ENCODE measurements at places on chromosomes 5 and 9.

DNA sequence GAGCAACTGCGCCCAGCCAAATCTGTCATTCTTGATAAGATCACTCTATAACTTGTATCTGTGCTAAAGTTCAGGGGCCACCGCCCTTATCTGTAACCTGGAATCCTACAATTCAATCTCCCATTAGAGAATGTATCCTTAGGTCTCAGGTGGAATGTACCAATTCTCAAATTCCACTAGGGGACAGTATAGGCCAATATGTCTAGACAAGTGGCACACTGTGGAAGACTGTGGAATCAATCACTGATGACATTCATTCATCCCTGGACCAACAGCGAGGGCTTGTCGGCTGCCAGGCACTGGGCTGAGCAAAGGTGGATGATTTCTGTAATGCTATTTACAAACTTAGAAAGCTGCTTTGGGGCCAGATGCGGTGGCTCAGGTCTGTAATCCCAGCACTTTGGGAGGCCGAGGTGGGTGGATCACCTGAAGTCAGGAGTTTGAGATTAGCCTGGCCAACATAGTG is 28.7 kb upstream of the MEGF9 start:
- DNase-seq = peak; percentile 19

DNA sequence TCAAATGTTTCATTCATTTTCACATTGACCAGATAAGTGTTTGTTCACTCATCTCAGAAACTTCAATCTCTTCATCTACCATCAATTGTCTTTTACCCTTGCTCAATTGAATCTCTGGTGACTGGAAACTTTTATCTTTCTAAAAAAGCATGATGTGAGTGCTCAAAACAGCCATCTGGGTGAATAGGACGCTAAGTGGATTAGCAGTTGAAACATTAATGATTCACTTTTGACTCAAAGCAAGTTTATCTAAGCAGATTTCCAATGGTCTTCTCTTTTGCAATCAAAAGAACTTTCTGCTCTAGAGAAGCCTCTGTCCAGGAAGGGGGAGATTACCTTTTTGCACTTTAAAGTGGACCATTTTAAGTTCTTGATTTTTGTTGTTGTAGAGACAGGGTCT is 22.2 kb downstream of the KLF4 start:
- DNase-seq = no peak

DNA sequence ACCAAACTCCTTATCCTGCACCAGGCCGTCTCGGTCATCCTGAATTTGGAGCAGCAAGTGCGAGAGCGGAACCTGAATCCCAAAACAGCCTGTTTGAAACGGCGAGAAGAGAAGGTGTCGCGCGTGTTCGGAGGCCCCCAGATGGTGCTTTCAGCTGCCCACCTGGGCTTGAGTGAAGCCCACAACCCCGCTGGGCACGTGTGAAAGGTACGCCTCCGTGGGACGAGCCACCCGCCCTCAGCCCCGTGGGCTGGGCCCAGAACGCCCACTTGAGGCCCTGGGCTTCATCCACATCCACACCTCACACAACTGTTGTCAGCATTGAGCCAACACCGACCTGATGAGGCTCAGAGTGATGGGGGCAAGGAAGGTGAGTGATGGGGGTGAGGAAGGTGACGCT is 72.8 kb downstream of the INSL6 start:
- DNase-seq = no peak

DNA sequence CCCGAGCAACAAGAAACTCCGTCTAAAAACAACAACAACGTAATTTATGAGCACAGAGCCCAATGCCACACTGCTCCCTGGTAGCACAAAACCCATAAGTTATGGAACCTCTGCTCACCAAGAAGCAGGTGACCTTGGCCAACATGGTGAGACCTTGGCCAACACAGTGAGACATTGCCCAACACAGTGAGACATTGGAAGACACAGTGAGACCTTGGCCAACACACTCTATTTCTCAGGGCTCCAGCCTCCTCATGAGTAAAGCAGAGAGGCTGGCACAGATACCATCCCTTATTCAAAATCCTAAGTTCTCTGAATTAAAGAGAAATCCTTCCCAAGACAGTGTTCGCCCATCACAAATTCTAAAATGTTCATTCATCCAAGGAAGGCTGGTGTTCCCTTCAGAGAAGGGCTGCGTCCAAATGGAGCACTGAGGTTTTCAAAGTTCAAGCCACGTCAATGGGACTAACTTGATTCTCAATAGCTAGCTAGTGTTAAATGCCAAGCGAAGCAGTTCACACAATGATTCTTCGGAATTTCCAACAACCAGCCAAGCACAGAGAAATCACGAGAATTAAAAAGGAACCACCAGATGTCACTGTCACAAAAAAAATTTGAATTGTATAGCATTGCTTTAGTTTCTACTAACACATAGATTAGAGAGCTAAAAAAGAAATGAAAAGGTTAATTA is 29.5 kb downstream of the TTC39B start:
- peak; percentile 26 for DNase-seq

DNA sequence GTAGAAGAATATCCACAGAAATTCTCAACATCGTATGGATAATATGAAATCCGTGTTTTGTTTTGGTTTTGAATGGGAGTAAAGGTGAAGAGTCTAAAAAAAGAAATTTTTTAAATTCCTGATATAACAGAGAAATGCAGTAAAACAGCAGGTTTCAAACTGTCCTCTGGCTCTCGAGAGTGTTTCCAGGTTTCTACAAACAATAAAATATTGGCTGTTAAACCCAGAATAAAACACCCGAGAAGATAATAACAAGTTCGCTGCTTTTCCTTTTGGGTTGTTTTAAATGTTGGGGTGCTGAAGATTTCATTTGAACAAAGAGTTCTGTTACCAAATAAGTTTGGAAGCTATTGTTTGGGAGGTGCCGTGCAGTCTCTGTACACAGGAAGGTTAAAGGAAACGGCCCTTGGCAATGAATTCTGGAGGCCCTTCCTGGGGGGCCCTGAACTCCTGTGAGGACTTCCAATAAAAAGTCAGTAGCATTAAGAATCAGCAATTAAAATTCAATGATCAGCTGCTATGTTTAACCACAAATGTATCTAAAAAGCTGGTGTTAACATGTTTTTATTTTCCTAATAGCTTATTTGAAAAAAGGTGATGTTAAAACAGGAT is 215.8 kb downstream of the TSSK1B start:
- no peak for DNase-seq

DNA sequence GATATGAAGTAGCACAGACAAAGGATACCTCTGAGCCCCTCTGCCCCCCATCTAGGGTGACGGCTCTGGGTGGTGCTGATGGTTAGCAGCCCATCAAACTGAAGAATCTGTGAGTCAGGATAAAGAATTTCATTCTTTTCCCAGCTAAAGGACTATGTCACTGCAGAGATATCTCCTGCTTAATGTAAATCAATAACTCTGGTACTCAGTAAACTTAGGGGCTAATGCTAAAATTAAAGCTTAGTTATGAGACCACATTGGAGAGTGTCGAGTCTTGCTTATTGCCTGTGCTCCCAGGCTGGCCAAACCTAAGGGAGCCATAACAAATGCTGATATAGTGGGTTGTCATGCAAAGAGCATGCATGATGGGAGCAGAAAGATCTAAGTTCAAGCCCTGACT is 25.6 kb upstream of the ACTBL2 start:
- DNase-seq = no peak

DNA sequence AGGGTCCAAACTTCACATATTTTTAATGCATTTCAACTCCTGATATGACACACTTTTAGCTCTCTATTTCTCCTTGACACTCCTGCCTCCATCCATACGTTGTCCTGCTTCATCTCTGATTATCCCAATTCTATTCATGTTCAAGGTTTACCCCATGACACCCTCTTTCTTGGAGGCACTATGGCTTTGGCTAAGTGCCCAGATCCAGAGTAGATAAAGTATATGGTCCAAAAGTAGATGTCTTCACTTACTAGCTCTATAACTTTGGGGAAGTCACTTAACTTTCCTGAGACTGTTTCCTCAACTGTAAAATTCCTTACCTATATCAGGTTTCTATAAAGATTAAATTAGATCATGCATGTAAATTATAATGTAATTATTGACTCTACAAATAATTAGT is 36.1 kb downstream of the SLC22A5 start:
- DNase-seq = no peak

GRCh38 chr9:127903557-127904475 is 4.4 kb upstream of the ST6GALNAC6 start:
- DNase-seq = no peak

DNA sequence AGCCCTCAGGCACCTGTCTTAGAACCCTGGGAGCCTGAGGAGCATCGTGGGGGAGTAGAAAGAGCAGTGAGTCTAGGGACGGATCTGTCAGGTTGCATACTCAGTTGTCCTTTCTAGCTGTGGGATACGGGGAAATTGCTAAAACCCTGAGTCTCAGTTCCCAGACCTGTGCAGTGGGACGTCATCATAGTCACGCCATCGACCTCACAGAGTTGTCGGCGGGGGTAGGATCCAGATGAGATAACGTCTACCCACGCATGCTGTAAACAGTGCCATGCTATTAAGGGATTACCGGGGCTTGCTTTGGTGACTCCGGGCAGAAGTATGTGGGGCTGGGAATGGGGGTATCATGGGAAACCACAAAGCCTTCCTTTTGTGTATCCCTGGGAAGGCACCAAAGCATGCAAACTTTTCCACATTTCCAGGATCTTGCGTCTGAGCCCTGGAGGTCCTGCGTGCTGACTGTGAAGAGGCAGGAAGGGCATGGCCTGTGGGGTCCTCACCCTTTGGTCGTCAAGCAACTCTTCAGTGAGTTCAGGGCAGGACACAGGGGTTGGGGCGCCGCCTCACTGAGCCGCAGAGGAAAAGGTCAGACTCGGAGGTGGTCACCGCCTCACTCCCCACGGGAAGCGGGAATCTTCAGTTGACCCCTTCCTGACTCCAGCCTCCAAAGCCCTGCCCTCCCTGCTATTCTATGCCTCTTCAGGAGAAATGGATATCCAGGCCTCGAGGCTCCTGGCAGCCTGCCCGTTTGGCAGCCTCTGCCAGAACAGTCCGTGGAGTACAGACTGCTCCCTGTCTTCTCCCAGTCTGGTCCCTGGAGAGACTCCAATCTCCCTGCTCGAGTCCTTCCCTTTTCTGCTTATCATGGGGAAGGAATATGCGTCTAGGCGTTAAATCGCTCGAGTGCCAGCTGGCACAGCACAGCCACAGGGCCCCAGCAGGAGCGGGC is 186.8 kb upstream of the KLF9 start:
- peak; percentile 98 for DNase-seq

- no peak for DNase-seq
Measured at GRCh38 chr5:87307796-87308423, 40.2 kb downstream of the RASA1 start.

DNA sequence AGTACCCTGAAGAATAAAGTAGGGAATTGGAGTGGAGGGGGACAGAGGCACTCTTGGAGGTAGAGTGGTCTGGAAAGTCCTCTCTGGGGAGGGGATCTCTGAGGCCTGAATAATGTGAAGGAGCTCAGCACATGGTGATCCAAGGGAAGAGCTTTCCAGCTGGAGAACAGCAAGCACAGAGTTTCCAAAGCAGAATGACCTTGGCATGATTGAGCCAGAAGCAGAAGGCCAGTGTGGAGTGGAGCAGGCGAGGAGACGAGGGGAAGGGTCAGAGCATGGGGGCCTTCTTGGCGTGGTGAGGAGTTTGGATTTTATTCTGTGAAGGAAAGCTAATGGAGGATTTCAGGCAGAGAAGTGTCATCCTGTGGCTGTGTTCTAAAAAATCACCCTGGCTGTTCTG is 8.3 kb downstream of the PCBD2 start:
- DNase-seq = no peak

DNA sequence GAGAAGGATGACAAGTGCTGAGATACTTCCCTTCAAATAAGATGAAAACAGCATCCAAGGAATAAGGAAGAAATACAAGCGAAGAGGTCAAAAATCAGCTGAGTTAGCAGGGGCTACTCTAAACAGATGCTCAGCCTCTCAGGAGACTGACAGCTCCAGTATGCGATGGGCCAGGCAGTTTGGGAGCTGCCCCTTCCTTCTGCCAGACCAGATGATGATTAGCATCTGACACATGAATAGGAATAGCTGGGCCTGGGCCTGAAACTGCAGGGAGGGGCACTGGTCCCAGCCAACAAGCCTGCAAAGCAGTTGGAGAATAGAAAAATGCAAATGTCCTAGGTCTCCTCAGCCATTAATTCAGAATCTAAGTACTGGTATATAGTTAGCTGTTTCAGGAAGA is 13.1 kb upstream of the MAP3K1 start:
- DNase-seq = no peak

- DNase-seq = peak; percentile 77
Measured at GRCh38 chr5:80967500-80968181, 7.5 kb downstream of the RASGRF2 start.

DNA sequence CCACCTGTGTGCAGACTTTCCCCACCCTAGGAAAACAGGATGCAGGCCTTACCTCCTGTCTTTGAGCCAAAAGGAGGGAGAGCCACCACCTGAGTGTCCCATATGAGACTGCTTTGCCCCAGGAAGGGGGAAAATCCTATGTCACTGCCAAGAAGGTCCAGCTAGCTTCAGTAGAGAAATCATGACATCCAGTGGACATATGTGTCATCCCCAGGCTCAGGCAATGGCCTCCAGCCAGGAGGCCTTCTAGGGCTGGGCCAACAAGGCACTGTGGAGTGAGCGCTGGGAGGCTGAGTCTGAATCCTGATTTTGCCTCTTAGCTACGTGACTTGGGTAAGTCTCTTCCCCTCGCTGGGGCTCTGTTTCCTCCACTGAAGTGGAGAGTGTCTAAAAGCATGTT is 60.2 kb downstream of the SMIM23 start:
- DNase-seq = no peak

DNA sequence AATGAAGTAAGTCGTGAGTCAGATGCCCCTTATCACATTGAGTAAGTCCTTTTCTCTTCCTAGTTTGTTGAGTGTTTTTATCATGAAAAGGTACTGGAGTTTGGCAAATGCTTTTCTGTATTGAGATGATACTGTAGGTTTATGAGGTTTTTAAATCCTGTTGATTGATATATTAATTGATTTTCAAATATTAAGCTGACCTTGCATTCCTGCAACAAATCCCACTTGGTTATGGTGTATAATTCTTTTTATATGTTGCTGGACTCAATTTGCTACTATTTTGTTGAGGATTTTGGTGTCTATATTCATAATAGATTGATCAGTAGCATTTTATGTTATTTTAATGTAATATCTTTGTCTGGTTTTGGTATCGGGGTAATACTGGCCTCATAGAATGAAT is 81.0 kb upstream of the BNC2 start:
- no peak for DNase-seq

GRCh38 chr5:100760688-100761087 is 142.4 kb downstream of the ST8SIA4 start:
- DNase-seq = no peak

GRCh38 chr9:1443450-1443849 is 393.3 kb downstream of the DMRT2 start:
- no peak for DNase-seq

GRCh38 chr5:105740242-105740641 is 1930.5 kb downstream of the EFNA5 start:
- DNase-seq = no peak

- DNase-seq = peak; percentile 60
Measured at GRCh38 chr5:87069974-87070608, 197.6 kb upstream of the RASA1 start.

DNA sequence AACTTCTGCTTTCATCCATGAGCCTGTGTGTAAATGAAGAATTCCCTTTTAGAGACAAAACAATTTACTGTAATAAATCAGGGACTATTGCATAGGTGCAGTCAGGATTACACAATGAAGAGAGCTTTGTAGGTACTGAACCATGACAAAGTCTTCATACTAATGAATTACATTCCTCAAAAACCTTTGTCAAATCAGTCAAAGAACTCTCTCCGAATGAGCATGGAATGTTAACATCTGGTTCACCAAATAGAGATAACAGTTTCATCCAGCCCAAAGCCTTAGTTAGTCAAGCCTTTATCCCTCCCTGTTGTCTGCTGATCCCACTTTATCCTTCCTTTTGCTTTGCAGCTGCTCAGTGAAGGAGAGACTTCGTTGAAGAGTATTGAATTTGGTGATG is 62.9 kb upstream of the DMRTA1 start:
- DNase-seq = no peak

Measured in fibroblast of skin of right quadriceps (primary cell).